ENCODE measurements at places on chromosomes 12 and 14. TPM values are rescaled to one million over a fixed set of nuclear protein-coding genes. Genes with fewer than 3 reads are reported as not detected.

DNA sequence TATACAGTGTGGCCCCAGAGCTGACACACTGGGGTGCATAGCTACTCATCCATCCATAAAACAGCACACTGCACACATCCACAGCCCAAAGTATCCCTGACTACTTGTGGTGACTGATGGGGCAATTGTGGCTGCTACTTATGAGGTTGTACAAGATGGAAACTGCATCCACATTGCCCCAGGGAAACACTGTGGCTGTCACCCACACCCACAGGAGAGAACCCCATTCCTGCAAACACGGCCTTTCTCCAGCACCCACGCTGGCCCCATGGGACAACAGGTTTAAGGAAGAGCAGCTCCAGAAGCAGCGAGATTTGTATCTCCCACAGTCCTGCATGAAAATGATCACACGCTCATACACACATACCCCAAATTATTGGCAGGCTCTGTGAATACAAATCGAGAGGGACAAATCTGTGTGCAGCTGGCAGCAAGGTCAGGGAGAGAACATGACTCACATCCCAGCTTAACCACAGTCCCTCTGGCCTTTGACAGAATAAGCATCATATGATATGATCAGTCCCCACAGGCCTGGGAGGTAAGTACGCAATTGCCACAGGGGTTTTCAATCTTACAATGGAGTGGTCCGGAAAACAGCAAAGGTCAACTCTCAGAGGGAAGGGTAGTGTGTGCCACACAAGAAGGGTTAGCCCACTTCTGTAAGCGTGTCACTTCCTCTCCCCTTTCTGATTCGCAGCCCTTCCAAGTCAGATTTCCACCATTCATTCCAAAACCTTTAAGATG is 61.9 kb downstream of the ESR2 start:
- no peak for DNase-seq

SERPINA9 gene
- total RNA-seq, result not detected

OR10AD1 gene
- not detected for total RNA-seq

FAIM2 gene
- 9.6 TPM for total RNA-seq

- DNase-seq, result no peak
These were observed 52.8 kb downstream of the PTHLH start for GRCh38 chr12:27919671-27920235.

CCDC92 gene
- 23.3 TPM for total RNA-seq

BEST3 gene
- total RNA-seq, result not detected

AKAP3 gene
- total RNA-seq, result not detected

DNA sequence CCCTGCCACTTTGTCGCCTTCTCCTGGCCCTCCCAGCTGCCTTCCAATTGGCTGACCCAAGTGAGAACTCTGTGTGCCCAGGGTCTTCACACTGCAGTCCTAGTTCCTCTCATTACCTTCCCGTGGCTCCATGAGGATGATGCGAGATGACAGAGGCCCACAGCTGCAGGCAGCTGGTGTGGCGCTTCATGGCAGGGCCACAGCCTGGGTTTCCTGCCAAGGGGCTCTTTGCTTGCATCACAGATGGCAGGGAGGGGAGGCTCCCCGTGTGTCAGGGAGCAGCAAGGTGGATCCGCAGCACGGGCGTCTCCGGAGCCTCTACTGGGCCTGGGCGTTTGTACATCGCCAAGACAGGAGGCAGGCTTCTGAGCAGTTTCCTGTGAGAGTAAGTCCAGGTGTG is 28.9 kb downstream of the DEGS2 start:
- no peak for DNase-seq

C14orf132 gene
- 15.6 TPM for total RNA-seq

- DNase-seq, result no peak
These were observed 9.2 kb downstream of the STAT2 start for GRCh38 chr12:56350662-56351061.

NOP9 gene
- total RNA-seq, result 22.3 TPM

KCNMB4 gene
- 11.0 TPM for total RNA-seq

DNA sequence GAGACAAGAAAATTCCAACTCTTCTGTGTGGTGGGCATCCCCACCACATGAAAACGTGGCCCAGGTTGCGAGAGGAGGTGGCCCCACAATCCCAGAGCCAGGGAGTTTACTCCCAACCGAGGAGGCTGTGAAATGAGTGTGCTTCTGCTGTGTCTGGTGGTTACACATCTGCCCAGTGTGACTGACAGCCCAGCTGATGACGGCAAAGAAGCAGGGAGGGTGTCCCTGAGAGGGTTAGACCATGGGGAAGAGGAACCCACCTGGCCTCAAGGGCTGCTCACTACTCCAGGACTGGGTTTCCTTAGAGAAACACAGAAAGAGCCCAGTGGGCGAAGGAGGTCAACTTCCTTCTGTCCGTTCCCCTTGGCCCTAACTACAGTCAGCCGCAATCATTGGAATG is 24.6 kb downstream of the ZFP36L1 start:
- no peak for DNase-seq
